Hindlimb muscle (tissue), 1 donor: ENCODE measurements at places on chromosomes 12 and 14. TPM values are rescaled to one million over a fixed set of nuclear protein-coding genes. Genes with fewer than 3 reads are reported as not detected.

DNA sequence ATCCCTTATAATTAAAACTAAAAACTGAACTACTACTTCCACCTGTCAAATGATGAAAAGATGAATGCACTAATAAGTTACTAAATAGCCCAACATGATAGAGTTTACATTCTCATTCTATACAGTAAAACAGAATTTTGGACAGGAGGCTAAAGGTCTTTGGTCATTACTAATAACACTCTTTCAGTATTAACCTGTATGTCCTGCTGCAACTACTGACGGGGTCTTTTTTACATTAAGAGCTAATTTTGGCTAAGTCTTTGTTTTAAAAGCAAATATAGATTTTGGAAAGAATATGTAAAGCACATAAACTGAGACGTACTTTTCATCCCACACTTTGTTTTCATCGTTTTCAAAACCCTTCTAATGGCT, 175.4 kb upstream of the CDKN3 start:
- no peak for DNase-seq

- no peak for DNase-seq
Measured at GRCh38 chr12:101455685-101456084, 19.5 kb upstream of the SPIC start.

GRCh38 chr14:32601906-32602305, 272.8 kb downstream of the AKAP6 start:
- DNase-seq: no peak

- no peak for DNase-seq
Measured at GRCh38 chr12:129762436-129762835, 141.4 kb downstream of the TMEM132D start.

DNA sequence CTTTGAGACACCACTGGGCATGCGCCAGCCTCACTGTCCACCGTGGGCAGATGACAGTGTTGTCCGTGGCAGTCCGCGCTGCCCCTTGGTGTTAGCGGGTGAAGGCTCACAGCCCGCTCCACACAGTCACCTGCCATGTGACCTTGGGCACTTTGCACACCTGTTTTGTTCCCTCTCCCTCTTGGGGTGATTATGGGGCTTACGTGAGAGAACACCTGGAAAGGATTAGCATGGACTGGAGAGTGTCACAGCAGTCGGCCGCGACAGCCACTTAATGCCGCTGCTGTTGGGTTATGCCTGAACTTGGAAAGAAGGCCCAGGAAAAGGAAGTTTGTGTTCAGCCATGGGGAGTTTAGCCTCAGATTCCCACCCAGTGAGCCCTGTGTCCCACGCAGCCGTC, 94.2 kb downstream of the DDX51 start:
- DNase-seq: no peak

DNA sequence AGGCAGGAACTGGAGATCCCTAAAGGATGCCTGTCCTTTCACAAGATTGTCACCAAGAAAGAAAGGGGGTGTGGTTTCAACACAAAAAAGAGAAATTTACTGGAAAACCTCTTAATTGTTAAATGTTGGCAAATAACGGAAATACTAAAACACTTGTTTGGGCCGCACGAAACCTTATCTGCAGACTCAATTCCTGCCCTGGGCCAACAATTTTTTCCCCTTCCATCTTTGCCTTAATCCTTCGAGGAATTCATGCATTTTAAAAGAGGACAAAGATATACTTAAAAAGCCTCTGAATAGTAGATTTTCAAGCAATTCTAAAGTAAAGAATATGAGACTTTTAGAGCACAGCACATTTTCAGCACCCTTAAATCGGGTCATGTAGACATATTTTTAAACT, 366.2 kb downstream of the DUSP6 start:
- DNase-seq: no peak

- no peak for DNase-seq
Measured at GRCh38 chr14:43410631-43411030, 1096.5 kb downstream of the FSCB start.

GRCh38 chr14:24280797-24281460, 9.5 kb upstream of the RABGGTA start:
- DNase-seq: no peak

DNA sequence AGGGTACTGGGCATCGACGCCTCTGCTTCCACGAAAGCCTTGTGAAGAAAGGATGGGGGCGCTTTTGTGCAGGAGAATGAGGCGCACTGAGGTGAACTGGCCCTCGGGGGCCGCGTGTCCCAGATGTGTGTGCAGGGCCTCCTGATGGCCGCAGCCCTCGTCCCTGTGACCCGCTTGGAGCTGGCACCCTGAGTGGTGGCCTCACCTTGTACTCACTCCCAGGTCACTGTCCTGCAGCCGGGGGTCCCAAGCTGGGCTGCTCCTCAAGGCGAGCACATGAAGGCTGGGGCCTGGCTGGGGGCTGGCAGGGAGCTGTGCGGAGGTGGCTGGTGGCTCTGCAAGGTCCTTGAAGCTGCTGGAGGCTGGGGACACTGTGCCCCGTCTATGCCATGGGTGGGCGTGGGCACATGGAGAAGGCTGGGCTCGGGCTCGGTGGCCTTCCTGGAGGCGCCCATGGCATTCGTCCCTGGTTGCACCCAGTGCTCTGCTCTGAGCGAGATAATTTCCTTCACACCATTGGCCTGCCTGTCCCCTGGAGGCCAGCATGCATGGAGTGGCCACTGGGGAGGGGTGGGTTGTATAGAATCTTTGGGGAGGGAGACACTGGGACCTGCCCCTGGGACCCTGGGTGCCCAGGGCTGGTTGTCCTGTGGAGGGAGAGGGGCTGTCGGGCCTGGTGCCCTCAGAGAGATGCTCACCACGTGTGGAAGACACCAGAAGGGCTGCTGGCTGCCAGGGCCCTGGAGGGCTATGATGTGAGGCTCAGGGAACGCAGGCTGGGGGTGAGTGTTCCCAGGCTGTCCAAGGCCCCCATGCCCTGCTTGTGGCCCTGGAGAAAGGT, 79.3 kb downstream of the TMEM121 start:
- DNase-seq: no peak

The ANKRD33 gene
- polyA plus RNA-seq: not detected

The ITFG2 gene
- 38.9 TPM for polyA plus RNA-seq

The HOXC6 gene
- polyA plus RNA-seq: 16.3 TPM

The CLEC2B gene
- 1.7 TPM for polyA plus RNA-seq

The SMCO2 gene
- polyA plus RNA-seq: not detected

The ESRRB gene
- 2.7 TPM for polyA plus RNA-seq

The TMEM229B gene
- 0.31 TPM for polyA plus RNA-seq

The TAS2R9 gene
- not detected for polyA plus RNA-seq
